ENCODE measurements at places on chromosomes 6 and 20.

GRCh38 chr6:63630466-63630865 lies 5.1 kb upstream of the PHF3 start:
- no peak for DNase-seq

DNA sequence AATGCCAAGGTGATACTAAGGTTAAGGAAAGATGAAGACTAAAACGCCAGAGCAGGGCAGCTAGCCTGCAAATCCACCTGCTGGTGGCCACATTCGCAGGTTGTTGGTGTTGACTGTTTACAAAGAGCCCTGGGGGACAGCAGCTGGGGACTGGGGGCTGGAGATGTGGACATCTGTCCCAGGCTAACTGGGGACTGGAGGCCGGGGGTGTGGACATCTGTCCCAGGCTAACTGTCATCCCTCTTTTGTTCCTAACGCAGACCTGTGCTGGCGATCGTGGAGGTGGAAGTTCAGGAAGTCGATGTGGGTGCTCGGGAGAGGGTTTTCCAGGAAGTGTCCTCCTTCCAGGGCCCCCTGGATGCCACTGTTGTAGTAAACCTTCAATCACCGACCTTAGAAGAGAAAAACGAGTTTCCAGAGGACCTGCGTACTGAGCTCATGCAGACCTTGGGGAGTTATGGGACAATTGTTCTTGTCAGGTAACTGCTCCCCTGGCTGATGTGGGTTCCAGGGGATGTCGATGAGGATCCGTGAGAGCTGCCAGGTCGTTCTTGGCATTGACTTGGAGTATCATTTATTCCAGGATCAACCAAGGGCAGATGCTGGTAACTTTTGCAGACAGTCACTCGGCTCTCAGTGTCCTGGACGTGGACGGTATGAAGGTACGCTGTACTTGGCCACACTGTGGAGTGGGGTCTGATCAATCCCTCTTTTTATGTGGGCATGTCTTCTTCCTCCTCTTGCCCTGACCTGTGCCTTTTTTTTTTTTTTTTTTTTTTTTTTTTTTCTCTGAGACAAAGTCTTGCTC lies 87.0 kb downstream of the SERAC1 start:
- DNase-seq = no peak

DNA sequence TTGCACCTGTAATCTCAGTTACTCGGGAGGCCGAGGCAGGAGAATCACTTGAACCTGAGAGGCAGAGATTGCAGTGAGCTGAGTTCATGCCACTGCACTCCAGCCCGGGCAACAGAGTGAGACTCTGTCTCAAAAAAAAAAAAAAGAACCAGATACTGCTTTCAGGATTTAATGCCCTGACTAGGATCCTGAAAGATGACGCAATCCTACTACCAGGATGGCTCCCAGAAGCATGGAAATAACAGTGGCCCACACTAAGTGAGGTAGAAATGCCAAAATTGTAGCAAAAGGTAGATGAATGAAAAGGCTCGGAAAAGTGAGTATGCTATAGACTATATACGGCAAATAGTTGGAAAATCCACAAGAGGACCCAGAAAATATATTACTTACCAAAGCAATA lies 23.8 kb upstream of the KHDC1 start:
- no peak for DNase-seq

GRCh38 chr6:15781890-15782289 lies 119.1 kb upstream of the DTNBP1 start:
- no peak for DNase-seq

- DNase-seq = no peak
Observed at GRCh38 chr6:157108923-157109322, 214.4 kb downstream of the TMEM242 start.

Measured in iris pigment epithelial cell (primary cell).